ENCODE measurements at places on chromosomes 5 and 9.

- no peak for DNase-seq
These were observed 379.1 kb upstream of the SMC2 start for GRCh38 chr9:103714992-103715391.

GRCh38 chr5:126680191-126680817 is 79.6 kb downstream of the PHAX start:
- DNase-seq, result no peak

DNA sequence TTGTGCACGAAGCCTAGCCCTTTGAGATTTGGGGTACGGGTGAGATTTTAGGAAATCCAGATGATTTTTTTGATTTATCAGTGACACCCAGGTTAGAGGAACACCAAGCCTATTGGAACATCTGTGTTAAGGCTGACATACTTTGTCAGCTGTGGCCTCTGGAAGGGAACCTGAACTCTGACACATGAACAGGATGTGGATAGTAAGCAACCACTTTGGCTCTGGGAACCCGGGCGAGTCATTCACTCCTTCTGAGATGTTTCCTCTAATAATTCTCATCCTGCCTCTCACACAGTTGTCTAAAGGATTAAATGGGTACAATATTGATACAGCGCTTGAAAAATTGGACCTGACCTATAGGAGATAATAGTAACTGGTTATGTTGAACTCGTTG is 67.8 kb downstream of the FGF1 start:
- DNase-seq, result no peak

- no peak for DNase-seq
These were observed 24.4 kb upstream of the ZNF366 start for GRCh38 chr5:72531496-72532190.

DNA sequence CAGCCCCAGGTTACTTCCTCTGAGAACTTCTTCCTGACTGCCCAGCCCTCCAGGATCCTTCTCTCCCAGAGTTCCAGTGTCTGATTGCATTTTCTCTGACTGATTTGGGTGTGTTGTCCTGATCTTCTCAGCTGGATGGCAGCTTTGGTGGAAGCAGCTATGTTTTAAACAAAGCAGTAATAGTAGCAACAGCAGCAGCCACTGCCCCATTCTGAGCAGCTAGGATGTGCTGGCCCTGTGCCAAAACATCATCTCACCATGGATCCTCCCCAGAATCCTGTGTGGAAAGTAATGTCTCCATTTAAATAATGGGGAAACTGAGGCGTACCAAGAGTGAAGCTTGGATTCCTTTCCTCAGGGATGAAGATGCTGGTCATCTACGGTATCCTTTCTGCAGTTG is 46.4 kb upstream of the PSD2 start:
- DNase-seq, result no peak

DNA sequence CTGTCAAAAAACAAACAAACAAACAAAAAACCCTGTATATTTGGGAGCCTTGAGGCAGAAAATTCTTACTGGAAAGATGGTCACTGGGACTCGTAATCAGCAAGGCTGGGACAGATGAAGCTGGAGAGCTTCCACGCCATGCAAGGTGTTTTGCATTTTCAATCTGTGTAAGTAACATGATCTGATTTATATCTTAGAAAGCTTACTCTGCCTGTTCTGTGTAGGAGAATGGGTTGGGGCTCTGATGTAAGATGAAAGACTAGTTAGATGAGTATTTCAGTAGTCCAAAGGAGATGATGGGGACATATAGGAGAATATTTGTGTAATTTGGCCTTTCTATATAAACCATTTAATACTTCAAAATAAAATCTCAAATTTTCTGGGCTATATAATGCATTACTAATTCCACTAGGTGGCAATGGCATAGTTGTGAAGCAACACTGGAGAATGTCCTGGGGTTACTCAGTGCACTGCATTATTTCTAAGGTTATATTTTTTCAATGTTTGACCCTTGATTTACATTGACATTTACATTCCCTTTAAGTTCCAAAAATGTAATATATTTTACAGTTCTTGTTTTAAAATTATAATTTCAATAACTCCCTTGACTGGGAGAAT is 21.9 kb upstream of the FSD1L start:
- DNase-seq, result no peak

All from thymus (tissue), 14 donors.